ENCODE measurements at places on chromosomes 12 and 14. TPM values are rescaled to one million over a fixed set of nuclear protein-coding genes. Genes with fewer than 3 reads are reported as not detected.

- no peaks in the 10 kb centered on the region for H3K4me1 ChIP-seq
- H3K27ac ChIP-seq, result no peak overlapping the region
- peaks cover 9% of the 10 kb centered on the region for H3K27me3 ChIP-seq
- no peaks in the 10 kb centered on the region for H3K36me3 ChIP-seq
- DNase-seq, result no peak
Observed at GRCh38 chr14:96711559-96712267, 85.5 kb upstream of the VRK1 start.

The PTPRO gene
- total RNA-seq, result 6.1 TPM

DNA sequence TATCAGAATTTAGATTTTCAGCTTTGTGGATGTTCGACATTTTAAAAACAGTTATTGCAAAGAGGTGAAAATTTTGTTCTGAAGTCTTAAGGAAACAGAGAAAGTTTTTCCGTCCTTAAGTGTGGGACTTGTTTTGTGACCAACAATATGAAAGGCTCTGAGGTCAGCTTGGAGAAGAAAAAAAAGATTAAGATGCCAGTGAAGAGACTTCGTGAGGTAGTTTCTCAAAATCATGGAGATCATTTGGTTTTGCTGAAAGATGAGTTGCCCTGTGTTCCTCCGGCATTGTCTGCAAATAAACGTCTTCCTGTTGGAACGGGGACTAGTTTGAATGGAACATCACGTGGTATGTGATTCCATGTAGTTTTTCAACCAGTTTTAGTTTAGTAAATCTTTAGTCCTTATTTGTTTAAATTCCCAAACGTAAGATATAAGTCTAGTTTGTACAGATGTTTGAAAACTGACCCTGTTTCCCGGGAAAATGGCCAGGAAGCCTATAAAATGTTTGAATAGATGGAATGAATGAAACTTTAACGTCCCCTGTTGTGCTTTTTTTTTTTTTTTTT is 682 bp downstream of the KIAA0586 start:
- peak overlapping the region; percentile 98 for H3K27ac ChIP-seq
- H3K27me3 ChIP-seq, result no peaks in the 10 kb centered on the region

GRCh38 chr12:121295116-121295745 is 1.3 kb downstream of the CAMKK2 start:
- H3K36me3 ChIP-seq, result peaks cover 6% of the 10 kb centered on the region
- peaks cover 23% of the 10 kb centered on the region for H3K4me1 ChIP-seq
- H3K27me3 ChIP-seq, result no peaks in the 10 kb centered on the region

The TRHDE gene
- total RNA-seq, result 32.7 TPM

- DNase-seq, result no peak
- H3K4me1 ChIP-seq, result peaks cover 64% of the 10 kb centered on the region
- no peak overlapping the region for H3K4me3 ChIP-seq
- H3K27ac ChIP-seq, result no peak overlapping the region
- no peaks in the 10 kb centered on the region for H3K27me3 ChIP-seq
Observed at GRCh38 chr12:116150452-116150851, 127.0 kb downstream of the MED13L start.

DNA sequence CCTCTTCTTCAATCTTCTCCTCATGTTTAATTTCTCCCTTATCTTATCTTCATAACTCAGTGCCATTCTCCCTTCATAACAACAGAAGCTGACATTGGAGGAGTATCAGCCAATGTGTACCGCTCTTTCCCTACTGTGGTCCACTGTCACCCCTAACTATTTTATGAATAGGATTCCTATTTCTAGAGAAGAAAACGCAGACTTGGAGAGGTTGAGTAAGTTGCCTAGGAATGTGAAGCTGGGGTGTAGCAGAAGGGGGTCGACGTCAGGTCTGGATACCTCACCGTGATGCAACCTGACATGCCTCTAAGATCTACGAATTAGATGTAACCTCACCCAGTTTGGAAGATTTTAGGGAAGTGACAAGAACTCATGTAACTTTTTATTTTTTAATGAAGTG is 17.1 kb downstream of the LMO3 start:
- H3K27me3 ChIP-seq, result no peaks in the 10 kb centered on the region
- no peak overlapping the region for H3K4me3 ChIP-seq
- no peak overlapping the region for H3K27ac ChIP-seq
- no peaks in the 10 kb centered on the region for H3K4me1 ChIP-seq

DNA sequence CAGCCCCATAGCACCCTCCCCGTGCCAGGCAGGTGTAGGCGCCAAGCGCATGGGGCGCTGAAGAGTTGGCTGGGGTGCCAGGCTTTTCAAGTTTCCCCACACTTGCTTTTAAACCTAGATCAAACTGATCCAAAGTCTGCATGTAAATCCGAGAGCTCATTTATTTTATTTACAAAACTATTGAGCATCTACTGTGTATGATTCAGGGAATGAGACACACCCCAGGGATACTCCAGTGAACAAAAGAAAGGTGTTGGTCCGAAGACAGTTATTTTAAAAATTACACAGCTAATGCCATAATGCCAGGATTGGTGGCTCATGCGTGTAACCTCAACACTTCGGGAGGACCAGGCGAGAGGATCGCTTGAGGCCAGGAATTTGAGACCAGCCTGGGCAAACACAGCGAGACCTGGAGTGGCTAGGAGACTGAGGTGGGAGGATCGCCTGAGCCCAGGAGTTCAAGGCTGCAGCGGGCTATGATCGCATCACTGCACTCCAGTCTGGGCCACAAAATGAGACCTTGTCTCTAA is 780 bp upstream of the SLC41A2 start:
- H3K27ac ChIP-seq, result no peak overlapping the region
- H3K36me3 ChIP-seq, result no peaks in the 10 kb centered on the region
- peak; percentile 75 for DNase-seq
- peaks cover 6% of the 10 kb centered on the region for H3K27me3 ChIP-seq
- H3K4me1 ChIP-seq, result peaks cover 27% of the 10 kb centered on the region
- peak overlapping the region; percentile 75 for H3K4me3 ChIP-seq

The SLC35F4 gene
- total RNA-seq, result not detected

- H3K27me3 ChIP-seq, result no peaks in the 10 kb centered on the region
- H3K4me3 ChIP-seq, result no peak overlapping the region
- DNase-seq, result no peak
- H3K36me3 ChIP-seq, result no peaks in the 10 kb centered on the region
Observed at GRCh38 chr12:21865846-21866245, 75.4 kb downstream of the ABCC9 start.

- H3K36me3 ChIP-seq, result no peaks in the 10 kb centered on the region
- H3K4me3 ChIP-seq, result no peak overlapping the region
- H3K27me3 ChIP-seq, result no peaks in the 10 kb centered on the region
- DNase-seq, result peak; percentile 84
- H3K4me1 ChIP-seq, result peaks cover 49% of the 10 kb centered on the region
- peak overlapping the region; percentile 91 for H3K27ac ChIP-seq
Observed at GRCh38 chr12:14554281-14555007, 13.2 kb downstream of the PLBD1 start.

The MAPKAPK5 gene
- 35.1 TPM for total RNA-seq

GRCh38 chr12:11650286-11651281 is 1.1 kb downstream of the ETV6 start:
- peaks cover 51% of the 10 kb centered on the region for H3K4me1 ChIP-seq
- peak overlapping the region; percentile 94 for H3K27ac ChIP-seq
- DNase-seq, result no peak

GRCh38 chr14:98912655-98913054 is 359.3 kb downstream of the BCL11B start:
- H3K36me3 ChIP-seq, result no peaks in the 10 kb centered on the region
- H3K4me1 ChIP-seq, result peaks cover 14% of the 10 kb centered on the region
- H3K27ac ChIP-seq, result peak overlapping the region; percentile 18
- no peaks in the 10 kb centered on the region for H3K27me3 ChIP-seq

DNA sequence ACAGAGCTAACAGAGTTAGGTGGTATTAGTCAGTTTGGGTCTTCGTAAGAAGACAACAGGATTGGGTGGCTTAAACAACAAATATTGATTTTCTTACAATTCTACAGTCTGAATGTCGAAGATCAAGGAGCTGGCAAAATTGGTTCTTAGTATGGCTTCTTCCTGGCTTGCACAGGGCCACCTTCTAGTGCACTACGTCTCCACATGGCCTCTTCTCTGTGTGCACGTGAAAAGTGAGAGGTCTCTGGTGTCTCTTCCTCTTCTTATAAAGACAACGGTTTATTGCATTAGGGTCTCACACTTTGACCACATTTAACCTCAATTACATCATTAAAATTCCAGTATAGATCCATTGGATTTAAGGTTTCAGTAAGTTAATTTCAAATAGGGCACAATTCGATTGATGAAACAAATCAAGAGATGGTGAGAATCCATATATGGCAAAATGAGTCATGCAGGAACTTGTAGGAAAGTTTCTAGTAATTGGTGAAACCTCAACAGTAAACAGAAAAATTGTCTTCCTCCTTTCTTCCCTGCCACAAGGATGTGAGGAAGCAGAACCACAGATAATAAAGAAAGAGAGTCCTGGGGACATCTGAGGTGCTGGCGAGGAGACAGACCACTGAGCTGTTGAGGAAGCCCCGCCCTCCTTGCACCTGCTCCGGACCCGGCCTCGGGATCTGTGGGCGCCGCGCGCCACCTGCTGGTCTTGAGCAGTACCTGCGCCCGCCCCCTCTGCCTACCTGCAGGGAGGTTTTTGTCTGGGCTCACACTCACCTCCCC is 846.7 kb downstream of the TMEM121 start:
- no peak overlapping the region for H3K4me3 ChIP-seq
- no peaks in the 10 kb centered on the region for H3K36me3 ChIP-seq
- no peaks in the 10 kb centered on the region for H3K27me3 ChIP-seq
- no peak overlapping the region for H3K27ac ChIP-seq
- peak; percentile 94 for DNase-seq

The NGB gene
- not detected for total RNA-seq

- DNase-seq, result no peak
- no peaks in the 10 kb centered on the region for H3K27me3 ChIP-seq
- H3K4me1 ChIP-seq, result no peaks in the 10 kb centered on the region
Observed at GRCh38 chr14:105258846-105259245, 10.5 kb downstream of the BTBD6 start.

DNA sequence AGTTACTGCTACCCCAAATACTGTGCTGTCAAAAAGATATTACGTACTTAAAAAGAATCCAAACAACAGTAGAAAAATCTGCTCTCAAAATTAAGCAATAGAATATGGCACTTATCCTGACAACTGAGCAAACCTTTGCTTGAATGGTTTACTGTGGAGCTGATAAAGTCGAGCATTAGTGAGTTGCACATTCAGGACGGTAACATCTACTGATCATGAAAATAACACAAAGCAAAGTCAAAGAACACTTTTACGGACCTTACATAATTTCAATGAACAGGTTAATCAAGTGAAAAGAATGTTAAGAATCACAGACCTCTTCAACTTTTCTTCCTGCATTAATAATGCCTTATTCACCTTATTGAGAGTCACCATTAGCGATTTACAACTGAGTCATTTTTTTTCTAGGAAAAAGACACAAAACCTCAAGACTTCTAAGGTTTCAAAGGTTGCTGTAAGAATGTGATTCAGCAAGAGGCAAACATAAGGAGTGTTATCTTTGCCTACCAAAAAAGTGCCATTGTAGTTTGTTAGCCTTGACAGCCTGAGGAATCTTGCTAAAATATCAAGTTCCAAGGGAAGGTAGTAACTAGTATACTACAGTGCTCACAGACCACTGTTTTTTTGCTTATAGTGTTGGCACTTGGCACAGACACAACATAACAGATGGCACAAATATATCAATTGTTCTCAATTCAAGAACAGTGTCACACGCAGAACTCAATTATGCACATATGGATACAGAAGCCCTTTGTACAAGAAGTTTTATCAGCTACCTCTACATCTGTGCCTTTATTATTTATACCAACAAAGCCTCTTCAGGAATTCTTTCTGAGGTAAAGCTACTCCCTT is 334.2 kb upstream of the RPL10L start:
- no peaks in the 10 kb centered on the region for H3K36me3 ChIP-seq
- H3K4me3 ChIP-seq, result no peak overlapping the region
- DNase-seq, result no peak
- no peak overlapping the region for H3K27ac ChIP-seq
- H3K27me3 ChIP-seq, result no peaks in the 10 kb centered on the region

The ACSM4 gene
- not detected for total RNA-seq

The KRT75 gene
- total RNA-seq, result not detected

- H3K27ac ChIP-seq, result peak overlapping the region; percentile 32
- H3K36me3 ChIP-seq, result no peaks in the 10 kb centered on the region
- H3K4me3 ChIP-seq, result no peak overlapping the region
- peaks cover 31% of the 10 kb centered on the region for H3K4me1 ChIP-seq
- DNase-seq, result no peak
Observed at GRCh38 chr12:51851413-51852124, 3.1 kb upstream of the FIGNL2 start.

GRCh38 chr12:88698471-88698870 is 118.2 kb upstream of the KITLG start:
- no peak overlapping the region for H3K4me3 ChIP-seq
- DNase-seq, result no peak
- no peaks in the 10 kb centered on the region for H3K27me3 ChIP-seq
- no peaks in the 10 kb centered on the region for H3K4me1 ChIP-seq
- H3K27ac ChIP-seq, result no peak overlapping the region

GRCh38 chr14:22555384-22556011 is 33.5 kb downstream of the DAD1 start:
- H3K36me3 ChIP-seq, result no peaks in the 10 kb centered on the region
- peaks cover 100% of the 10 kb centered on the region for H3K4me1 ChIP-seq
- H3K27ac ChIP-seq, result peak overlapping the region; percentile 96
- DNase-seq, result no peak

The TGFB3 gene
- total RNA-seq, result 61.0 TPM

DNA sequence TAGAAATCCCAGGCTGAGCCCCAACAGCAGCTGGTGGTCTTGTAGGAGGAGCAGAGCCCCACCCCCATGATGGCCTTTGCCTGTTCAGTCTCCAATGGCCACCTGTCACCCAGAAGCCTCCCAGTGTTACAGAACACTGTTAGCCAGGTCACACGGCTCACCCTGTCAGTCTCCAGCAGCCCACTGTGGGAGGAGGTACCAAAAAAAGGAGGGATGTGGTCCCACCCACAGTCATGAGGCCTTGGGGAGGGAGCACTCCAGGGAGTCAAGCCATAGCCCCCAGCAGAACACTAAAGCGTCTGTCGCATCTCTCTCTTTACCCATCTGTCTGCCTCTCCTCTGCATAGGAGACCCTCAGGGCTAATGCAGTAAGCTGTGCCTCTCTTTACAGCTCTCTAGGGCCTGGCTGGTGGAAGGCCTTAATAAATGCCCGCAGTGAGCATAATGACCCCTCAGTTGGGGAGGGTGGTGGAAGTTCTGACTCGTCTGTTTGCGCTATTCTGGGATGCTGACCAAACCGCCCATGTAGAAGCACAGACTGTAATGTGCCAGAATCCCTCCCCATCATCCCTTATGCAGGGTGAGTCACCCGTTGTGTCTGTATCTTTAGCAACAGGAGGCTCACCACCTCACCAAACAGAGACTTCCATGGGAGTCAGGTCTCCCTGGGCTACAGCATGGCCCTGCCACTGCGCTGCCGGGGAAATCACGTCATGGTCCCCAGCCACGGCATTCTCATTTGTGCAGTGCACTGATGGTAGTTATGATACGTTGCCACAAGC is 14.6 kb downstream of the C14orf132 start:
- no peak overlapping the region for H3K27ac ChIP-seq
- H3K36me3 ChIP-seq, result no peaks in the 10 kb centered on the region
- no peak overlapping the region for H3K4me3 ChIP-seq
- no peaks in the 10 kb centered on the region for H3K4me1 ChIP-seq
- DNase-seq, result peak; percentile 13

Measured in spleen (tissue), 13 donors.